ENCODE measurements at places on chromosomes 12 and 14.

GRCh38 chr12:59597385-59597781 lies 1.6 kb downstream of the SLC16A7 start:
- H3K4me3 ChIP-seq = peak overlapping the region; percentile 68
- H3K36me3 ChIP-seq = no peaks in the 10 kb centered on the region
- peak overlapping the region; percentile 90 for H3K27ac ChIP-seq
- peak; percentile 62 for DNase-seq

DNA sequence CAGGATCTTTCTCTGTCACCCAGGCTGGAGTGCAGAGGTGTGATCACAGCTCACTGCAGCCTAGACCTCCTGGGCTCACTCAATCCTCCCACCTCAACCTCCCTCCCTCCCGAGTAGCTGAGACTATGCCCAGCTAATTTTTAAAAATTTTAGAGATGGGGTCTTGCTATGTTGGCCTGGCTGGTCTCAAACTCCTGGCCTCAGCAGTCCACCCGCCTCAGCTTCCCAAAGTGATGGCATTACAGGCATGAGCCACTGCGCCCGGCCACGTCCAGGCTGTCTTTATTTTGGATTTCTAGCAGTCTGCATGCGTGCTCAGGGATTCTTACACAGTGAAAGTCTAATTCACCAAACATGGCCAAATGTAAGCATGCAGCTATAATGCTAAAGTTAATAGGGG lies 17.8 kb downstream of the SLC8B1 start:
- no peak overlapping the region for H3K4me3 ChIP-seq

DNA sequence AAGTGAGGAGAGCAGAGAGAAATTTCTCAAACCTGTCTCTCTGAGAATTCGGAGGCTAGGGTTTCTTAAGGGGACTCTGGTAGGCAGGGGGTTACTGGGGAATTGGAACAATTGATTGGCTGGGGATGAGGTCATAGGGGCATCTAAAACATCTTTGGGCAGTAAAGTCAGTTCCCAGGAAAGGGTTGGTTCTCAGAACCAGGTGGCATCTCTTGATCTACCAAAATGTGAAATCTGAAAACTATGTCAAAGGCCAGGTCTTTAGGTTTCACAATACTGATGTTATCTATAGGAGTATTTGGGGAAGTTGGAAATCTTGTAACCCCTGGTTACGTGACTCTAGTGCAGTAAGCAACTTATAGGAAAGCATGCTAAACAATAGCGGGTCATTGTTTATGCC lies 6.9 kb downstream of the C12orf75 start:
- peak overlapping the region; percentile 58 for H3K27ac ChIP-seq
- H3K36me3 ChIP-seq = peaks cover 49% of the 10 kb centered on the region
- DNase-seq = no peak
- no peak overlapping the region for H3K4me3 ChIP-seq
- H3K27me3 ChIP-seq = no peaks in the 10 kb centered on the region
- H3K4me1 ChIP-seq = peaks cover 53% of the 10 kb centered on the region

GRCh38 chr12:78191611-78192010 lies 360.9 kb downstream of the NAV3 start:
- H3K27me3 ChIP-seq = no peaks in the 10 kb centered on the region
- no peaks in the 10 kb centered on the region for H3K36me3 ChIP-seq
- no peak overlapping the region for H3K27ac ChIP-seq
- DNase-seq = no peak

DNA sequence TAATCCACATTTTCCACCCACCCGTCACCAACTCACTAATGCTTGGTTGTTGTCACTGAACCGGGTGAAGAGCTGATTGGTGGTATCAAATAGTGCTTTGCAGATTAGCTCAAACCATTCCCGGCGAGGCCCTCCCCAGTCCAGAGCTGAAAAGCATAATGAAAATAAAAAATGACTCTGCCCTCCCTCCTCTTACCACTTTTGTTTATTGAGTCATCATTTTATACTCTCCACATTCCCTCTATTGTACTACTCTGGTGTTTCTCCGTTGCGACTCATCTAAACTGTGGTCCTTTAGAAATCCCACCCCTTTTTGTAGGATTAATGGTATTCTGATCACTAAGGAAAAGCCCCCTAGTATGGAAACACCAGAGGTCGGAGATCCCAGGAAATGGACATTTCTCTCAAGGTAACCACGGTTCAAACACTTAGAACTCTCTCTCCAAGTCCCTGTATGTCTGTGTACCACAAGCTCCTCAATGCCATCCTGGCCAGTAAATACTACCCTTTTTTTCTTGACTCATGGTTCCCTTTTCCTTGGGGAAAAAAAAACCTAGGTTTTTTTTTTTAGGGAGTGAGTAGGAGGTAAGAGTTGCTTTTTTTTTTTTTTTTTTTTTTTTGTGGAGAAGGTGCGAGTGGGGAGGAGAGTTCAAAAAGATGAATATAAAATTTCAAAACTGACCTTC lies 42.0 kb downstream of the AREL1 start:
- H3K4me1 ChIP-seq = no peaks in the 10 kb centered on the region
- no peaks in the 10 kb centered on the region for H3K27me3 ChIP-seq
- no peak overlapping the region for H3K4me3 ChIP-seq
- H3K27ac ChIP-seq = no peak overlapping the region
- peaks cover 86% of the 10 kb centered on the region for H3K36me3 ChIP-seq
- no peak for DNase-seq

Data from DND-41 (cell line).